ENCODE measurements at places on chromosomes 3 and 15. TPM values are rescaled to one million over a fixed set of nuclear protein-coding genes. Genes with fewer than 3 reads are reported as not detected.

The IL17RE gene
- 12.7 TPM for polyA plus RNA-seq

The GPR149 gene
- polyA plus RNA-seq = not detected

GRCh38 chr15:92161039-92161670, 232.5 kb upstream of the ST8SIA2 start:
- DNase-seq = no peak

- no peak for DNase-seq
These were observed 194.5 kb downstream of the CPNE4 start for GRCh38 chr3:131840156-131840797.

DNA sequence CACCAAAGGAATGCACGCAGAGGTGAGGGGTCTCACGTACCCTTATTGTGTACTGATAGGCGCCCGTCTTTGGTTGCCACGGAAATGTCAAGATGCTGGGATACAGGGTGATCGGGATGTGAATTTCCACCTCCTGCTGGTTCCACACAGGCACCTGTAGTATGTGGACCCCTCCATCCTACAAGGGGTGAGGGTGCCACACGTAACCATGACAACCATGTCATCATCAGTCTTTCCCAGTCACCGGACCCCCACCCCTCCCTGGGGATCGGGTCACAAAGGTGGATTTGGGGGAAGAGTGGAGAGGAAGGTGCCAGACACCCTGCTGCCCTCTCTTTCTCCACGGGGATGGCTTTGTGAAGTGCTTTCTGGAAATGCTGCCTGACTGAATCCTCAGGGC, 44.7 kb downstream of the NUP210 start:
- no peak for DNase-seq

DNA sequence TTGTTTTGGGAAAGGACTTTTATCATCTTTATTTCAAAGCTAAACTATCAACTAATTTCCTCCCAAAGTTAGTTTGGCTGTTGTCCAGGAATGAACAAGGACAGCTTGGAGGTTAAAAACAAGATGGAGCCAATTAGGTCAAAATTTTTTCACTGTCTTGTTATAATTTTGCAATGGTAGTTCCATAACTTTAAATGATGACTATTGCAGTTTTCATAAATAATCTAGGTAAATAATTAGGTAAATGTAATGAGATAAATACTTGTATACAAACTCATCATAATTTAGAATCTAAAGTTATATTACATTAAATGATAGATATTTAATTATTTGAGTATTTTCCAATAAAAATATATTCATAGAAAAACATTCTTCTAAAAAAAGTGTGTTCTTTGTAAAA, 68.3 kb upstream of the DAZL start:
- DNase-seq = no peak

DNA sequence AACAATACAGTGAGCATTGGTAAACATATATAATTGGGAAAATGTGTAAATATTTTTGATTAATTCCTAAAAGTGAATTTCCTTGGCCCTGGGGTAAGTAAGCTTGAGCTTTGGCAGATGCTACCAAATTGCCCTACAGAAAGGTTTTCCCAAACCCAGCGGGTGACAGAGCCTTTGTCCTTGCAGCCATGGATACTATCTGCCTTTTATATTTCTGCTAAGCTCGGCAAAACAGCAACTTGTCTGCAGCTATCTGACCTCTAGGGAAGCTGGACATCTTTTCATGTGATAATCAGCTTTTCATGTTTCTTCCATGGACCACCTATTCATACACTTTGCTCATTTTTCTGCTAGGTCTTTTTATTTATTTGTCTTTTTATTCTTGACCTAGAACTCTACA, 64.7 kb upstream of the SEC22A start:
- no peak for DNase-seq

DNA sequence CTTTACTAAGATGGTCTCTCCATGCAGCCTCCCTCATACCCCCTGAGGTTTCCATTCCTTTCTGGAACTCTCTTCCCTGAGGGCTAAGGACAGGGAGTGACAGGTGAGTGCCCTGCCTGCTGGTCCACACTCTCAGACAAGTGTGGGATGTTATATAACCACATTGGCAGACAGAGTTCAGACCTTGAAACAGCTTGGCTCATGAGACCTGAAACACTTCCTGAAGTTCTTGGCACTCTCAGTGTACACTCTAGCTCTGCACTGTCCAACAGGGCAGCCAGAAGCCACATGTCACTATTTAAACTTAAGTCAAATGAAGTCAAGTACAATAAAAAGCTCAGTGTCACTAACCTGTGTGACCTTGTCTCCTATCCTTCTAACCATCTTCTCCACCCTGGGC, 188.5 kb downstream of the ZNF621 start:
- no peak for DNase-seq

DNA sequence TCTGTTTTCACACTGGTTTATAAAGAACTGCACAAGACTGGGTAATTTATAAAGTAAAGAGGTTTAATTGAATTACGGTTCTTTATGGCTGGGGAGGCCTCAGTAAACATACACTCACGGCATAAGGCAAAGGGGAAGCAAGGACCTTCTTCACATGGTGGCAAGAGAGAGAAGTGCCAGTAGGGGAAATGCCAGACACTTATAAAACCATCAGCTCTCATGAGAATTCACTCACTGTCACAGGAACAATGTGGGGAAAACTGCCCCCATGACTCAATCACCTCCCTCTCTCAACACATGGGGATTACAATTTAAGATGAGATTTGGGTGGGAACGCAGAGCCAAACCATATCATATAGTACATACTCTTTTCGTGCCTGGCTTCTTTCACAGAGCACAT, 42.4 kb downstream of the MAP2K1 start:
- no peak for DNase-seq

DNA sequence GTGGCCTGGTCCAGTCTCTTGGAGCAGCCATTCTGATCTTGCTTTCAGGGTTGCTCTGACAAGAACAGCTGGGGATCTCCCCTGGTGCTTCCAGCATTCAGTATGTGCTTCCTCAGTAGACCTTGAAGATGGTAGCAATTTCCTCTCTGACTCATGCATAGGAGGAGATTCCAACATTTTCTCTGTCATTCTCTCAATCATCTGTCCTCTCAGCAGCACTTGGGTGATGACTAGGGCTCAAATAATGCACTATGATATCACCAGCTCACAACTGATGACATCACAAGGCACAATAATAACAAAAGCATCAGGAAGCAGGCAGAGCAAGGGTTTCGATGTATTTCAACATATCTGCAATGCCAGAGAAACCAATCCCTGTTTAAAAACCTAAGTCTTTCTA, 52.7 kb downstream of the NFKBIZ start:
- no peak for DNase-seq

GRCh38 chr3:155556531-155556930, 188.3 kb downstream of the PLCH1 start:
- DNase-seq = no peak

- DNase-seq = no peak
These were observed 44.8 kb downstream of the ZNF589 start for GRCh38 chr3:48285675-48286074.

GRCh38 chr3:117510396-117510795, 800.8 kb downstream of the TUSC7 start:
- no peak for DNase-seq
